ENCODE measurements at places on chromosomes 5 and 9.

- DNase-seq: no peak
Observed at GRCh38 chr5:23064710-23065109, 211.6 kb upstream of the CDH12 start.

GRCh38 chr5:111200828-111201227, 23.4 kb upstream of the CAMK4 start:
- DNase-seq: no peak

DNA sequence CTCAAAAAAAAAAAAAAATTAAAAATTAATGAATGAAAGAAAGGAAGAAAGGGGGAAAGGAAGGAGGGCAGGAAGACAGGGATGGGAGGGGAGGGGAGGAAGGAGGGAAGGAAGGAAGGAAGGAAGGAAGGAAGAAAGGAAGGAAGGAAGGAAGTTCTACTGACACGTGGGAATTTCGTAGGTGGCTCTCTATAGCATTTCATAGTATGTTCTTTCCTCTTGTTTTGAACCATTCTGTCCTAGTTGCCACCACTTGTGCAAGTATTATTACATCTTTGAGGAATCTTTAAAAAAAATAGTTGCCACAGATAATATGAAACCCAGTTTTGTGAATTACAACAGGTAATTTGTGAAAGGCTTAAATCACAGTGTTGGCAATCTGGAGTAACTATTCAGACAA, 253.8 kb downstream of the BNC2 start:
- no peak for DNase-seq

GRCh38 chr9:136019041-136019680, 58.0 kb upstream of the UBAC1 start:
- no peak for DNase-seq

- no peak for DNase-seq
Observed at GRCh38 chr9:137731947-137732813, 113.4 kb downstream of the EHMT1 start.

DNA sequence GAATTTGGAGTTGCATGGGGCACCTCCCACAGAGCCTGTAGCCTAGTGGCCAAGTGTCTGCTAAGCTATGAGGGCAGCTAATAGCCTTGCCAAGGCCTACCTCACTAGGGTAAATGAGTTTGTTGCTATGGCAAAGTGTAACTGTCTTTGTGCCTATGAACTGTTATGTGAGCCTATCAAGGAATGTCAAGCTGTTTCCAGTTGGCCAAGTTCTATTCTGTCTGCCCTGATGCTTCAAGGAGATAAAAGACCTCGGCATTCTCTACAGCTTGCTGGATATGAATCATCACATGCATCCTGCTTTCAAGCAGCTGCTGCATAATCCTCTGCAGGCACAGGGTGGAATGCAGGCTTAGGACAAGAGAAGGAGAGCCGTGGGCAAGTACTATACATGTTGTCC, 69.8 kb upstream of the CCDC112 start:
- DNase-seq: peak; percentile 86

GRCh38 chr9:138051586-138052321, 174.2 kb downstream of the CACNA1B start:
- no peak for DNase-seq

DNA sequence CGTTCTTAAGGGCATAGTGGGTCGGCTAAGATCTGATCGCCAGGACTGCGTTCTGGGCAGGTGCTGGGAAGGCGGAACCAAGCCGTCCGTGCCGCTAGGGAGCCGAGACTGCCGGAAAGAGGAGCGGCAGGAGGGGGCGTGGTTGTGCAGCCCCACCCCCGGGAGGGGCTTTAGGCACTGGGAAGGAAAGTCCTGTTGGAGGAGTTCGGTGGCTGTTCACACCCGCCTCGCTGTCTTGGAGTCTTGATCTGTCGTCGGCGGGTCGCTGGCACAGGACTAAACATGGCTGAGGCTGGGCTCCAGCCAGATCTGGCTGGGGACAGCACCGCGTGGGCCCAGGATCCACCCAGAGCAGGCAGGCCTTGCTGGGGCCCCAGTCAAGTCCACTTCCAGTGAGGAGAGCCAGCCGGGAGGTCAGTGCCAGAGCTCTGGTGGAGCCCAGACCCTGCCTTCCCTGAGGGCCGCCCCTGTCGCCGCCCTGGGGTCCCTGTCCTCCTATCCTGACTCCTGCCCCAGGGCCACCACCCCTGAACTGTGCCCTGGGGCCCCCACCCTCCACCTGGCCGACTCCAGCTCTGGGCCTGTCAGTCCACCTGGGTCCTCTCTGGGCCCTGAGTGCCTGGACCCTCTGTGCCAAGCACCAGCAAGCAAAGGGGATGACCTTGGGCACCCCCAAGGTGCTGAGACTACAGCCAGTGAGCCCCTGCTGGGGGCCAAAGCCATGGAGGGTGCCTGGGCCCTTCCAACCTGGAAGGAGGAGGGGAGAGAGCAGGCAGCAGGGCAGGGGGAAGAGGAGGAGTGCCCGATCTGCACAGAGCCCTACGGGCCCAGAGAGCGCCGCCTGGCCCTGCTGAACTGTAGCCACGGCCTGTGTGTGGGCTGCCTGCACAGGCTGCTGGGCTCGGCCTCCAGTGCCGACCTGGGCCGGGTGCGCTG, 4.5 kb downstream of the RNF208 start:
- peak; percentile 26 for DNase-seq

- no peak for DNase-seq
Observed at GRCh38 chr5:153755913-153756500, 265.5 kb downstream of the GRIA1 start.

GRCh38 chr9:130866474-130866965, 30.1 kb downstream of the QRFP start:
- DNase-seq: peak; percentile 78

- DNase-seq: no peak
Observed at GRCh38 chr9:37565661-37566618, 10.2 kb downstream of the FBXO10 start.

- DNase-seq: peak; percentile 64
Observed at GRCh38 chr5:68460147-68460798, 244.7 kb downstream of the PIK3R1 start.

DNA sequence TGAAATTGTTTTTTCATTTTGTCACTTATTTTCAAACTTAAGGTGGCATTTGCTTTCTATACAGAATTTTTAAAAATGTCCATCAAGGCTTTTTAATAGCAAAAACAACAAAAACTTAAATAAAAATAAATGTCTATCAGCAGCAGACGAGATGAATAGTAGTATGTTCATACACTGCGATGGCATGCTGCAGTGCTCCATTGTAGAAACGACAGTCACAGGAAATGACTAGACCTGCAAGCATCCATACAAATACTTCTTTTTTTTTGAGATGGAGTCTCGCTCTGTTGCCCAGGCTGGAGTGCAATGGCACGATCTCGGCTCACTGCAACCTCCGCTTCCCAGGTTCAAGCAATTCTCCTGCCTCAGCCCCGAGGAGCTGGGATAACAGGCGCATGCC, 41.4 kb downstream of the COL23A1 start:
- no peak for DNase-seq

DNA sequence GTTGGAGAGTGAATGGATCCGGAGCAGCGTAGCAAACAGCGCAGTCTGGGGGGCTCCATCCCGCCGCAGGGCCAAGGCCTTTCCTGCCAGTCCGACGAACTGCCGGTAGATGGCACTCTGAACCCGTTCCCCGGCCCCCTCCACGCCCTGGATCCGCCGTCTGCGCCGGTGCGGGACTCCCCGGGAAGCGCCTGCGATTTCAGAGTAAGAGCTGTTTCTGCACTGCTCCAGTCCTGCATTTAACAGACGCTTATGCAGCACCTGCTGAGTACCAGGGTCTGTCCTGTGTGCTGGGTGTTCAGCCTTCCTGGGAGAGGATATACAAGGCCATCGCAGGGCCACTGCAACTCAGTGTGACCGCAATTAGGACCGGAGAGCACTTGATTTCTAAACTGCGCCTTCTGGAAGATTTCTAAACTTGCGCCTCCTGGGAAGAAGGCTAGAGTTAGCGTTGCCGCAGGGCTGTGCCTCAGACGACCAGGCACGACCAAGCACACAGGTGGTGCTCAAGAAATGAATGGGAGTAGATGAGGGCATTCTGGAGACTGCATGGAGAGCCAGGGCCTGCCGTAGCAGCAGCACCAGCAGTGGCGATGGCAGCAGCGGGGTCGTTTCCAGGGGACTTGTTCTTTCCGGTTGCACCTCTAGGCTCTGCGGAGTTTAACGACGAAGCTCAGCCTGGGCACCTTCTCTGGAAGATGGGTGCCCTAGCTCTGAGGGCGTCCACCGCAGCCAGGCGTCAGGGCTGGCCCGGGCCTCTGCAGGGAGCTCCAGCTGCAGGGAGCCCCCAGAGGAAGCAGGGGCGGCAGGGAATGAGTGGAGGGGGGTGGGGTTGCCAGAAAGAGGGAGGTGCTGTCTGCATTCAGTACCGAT, 14.3 kb upstream of the TIFAB start:
- peak; percentile 51 for DNase-seq

DNA sequence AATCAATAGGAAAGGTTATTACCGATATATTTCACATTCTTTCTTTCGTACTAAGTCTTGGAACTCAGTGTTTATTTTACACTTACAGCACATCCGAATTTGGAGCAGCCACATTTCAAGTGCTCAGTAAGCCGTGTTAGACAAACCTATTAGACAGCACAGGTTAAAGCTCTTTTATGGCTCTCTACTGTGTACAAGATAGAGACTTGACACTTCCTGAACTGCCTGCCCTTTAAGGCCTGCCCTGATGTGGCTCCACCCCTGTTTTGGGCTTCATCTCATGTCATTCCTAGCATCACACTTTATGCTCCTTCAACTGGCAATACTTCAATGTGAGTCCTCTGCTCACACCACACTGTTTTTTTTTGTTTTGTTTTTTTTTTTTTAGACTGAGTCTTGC, 23.5 kb upstream of the SUSD1 start:
- DNase-seq: no peak

- no peak for DNase-seq
Observed at GRCh38 chr9:136074706-136075105, 20.4 kb downstream of the NACC2 start.
